ENCODE measurements at places on chromosomes 5 and 9.

DNA sequence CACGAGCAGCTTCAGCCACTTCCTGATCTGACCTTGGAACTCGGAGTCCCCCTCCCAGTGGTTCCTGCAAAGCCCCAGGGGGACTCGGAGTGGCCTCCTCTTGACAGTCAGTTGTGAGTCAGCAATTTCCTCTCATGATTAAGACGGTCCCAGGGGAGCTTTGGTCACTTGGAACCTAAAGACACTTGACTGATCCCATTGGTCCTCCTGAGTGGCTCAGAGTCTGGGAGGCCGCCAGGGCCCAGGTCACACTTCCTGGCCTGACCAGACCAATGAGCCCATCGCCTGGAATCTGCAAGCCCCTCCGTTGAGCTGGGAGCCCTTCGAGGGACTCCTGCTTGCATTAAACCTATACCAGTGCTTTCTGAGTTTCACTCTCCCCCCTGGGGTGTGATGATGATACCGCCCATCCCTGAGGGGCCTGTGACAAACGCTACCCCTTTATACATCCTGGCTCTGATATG lies 29.1 kb downstream of the TSPAN17 start:
- no peak for DNase-seq

DNA sequence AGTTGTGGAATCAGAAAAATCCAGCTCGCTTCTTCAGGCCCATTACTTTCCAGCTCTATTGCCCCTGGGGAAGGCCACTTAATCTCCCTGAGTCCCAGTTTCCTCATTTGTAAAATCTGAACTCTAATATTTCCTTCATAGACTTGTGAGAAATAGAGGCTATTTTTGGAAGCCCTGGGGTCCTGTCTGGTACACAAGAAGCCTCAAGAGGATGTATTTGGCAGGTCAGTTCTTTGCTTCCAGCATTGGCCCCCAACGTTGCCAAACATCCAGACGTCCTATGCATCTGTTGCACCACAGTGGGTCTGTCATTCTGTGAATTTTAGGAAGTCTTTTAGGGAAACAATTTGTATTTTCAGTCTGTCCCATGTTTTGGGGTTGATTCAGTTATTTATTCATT lies 525.9 kb downstream of the EBF1 start:
- no peak for DNase-seq

- DNase-seq = no peak
Measured at GRCh38 chr9:98801969-98802371, 5.5 kb upstream of the GALNT12 start.

DNA sequence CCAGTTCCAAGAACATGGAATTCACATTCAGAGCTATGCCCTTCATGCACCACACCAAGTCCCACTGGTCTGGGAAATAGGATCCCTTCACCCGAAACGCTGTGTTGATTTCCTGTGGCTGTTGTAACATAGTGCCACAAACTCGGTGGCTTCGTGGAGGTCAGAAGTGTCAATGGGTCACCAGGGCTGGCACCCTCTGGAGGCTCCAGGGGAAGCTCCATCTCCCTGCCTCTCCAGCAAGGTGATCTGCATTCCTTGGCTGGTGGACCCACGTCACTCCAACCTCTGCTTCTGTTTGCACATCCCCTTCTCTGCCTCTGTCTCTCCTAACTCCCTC lies 28.9 kb upstream of the ALDH1B1 start:
- DNase-seq = no peak

DNA sequence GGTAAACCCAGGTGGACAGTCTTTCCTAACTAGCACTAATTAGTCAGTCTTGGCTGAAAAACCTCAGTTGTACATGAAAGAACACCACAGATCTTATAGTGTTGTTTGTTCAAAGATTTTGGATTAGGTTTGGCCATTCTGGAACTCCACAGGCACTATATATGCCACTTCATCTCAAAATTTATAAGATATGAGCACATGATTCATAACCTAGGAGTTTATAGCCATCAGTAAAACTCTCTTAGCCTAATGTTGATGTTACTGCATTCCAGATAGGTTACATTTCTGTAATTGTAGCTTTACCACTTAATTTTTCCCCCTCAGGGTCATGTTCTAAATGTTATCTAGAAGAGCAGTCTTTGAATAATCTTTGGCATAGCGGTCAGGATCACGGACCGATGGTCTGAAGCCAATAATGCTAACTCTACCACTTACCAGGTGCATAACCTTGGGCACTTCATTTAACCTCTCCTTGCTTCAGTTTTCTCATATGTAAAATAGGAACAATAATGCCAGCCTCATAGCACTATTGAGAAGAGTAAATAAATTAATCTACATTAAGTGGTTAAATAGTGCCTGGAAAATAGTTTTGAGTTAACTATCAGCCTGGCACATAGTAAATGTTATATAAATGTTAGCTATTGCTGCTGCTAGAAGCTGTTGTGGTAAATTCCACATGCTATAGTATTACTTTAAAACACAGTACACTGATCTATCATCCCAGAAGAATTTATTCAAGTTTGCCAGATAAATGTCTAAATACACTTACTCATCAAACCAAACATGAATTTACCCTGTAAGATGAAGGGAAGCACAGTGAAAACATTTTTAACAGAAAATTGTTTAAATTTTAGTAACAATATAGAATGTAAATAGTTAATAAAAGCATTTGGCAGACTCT lies 743.9 kb downstream of the NR2F1-AS1 start:
- no peak for DNase-seq

DNA sequence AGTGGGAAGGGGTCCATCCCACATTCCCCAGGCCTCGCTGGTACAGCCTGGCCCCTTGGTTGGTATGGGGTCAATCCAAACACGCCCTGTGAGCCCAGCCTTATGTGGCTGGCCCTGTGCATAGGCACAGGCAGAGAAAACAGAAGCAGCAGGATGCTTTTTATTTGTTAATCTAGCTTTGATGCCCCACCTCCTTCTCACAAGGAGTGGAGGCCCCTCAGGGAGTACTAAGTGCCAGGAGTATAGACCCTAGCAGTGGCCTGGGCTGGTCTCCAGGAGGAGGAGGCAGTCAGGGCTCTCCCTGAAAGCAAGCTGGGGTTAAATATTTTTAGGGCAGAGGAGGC lies 14.6 kb upstream of the TCF7 start:
- no peak for DNase-seq

DNA sequence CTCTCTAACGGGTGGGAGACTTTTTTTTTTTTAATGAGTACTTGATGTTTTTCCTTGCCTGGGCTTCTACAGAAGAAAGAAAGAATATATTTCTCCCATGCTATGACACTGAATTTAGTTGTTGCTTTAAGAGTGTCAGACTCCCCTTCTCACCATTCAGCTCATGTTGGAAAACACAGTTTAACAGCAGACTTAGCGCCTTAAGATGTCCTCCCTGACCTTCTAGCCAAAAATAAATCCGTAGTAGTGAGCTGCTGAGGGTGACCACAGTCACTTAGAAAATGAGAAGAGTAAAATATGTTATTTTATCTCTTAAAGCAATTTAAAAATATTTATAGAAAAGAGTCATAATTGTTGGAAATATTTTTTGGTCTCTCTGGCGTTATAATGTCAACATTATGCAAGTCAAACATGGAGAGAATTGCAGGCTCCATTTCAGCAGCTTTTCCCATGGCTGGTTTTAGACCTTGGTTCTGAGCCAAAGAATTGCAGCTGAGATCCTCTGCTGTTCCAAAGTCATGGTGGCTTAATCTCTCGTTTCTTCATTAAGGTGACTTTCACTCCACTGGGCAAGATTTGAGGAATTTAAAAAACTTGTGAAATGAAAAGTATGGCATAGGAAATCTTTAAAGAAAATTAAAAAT lies 143.5 kb downstream of the GHR start:
- no peak for DNase-seq

- no peak for DNase-seq
Measured at GRCh38 chr5:91586232-91586631, 203.1 kb upstream of the ARRDC3 start.

- DNase-seq = no peak
Measured at GRCh38 chr9:129740666-129741464, 12.0 kb downstream of the PTGES start.

DNA sequence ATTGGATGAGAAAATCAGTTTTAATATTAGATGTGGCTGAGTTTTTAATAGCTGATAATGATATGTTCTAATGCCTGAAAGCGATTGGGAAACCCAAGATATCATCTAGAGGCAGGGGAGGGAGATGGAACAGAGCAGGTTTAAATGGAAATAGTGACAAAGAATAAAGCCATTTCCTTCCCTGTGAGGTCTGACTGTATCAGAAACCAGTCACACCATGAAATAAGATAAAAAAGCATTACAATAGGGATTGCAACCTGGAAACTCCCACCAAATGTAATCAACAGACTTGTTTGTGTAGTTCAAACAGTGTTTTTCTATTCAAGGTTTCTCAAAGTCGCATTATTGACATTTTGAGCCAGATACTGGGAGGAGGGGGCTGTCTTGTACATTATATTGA lies 110.1 kb upstream of the SMIM23 start:
- DNase-seq = no peak

- DNase-seq = no peak
Measured at GRCh38 chr5:3226196-3226920, 369.3 kb upstream of the IRX1 start.

- no peak for DNase-seq
Measured at GRCh38 chr9:77910194-77910621, 121.4 kb downstream of the GNAQ start.

GRCh38 chr5:168844016-168844921 lies 265.1 kb upstream of the PANK3 start:
- peak; percentile 22 for DNase-seq

- no peak for DNase-seq
Measured at GRCh38 chr5:158998793-158999325, 100.9 kb downstream of the EBF1 start.

DNA sequence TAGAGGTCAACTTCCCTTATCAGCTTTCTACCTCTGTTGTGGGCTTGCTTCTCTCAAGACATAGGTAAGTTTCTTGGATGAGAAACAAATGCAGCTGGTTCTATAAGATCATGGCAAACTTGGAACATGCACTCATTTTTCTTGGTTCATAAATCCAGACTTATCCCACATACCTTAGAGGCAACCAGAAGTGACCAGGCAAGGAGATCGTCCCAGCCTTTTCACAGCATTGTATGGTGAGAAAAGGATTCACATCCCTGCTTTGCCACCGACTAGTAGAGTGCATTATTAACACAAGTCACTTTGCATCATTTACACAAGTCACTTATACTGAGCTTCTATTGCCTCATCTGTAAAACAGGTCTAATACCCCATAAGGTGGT lies 35.4 kb downstream of the LHFPL2 start:
- DNase-seq = no peak

GRCh38 chr9:14749741-14750211 lies 27.2 kb upstream of the CER1 start:
- no peak for DNase-seq

- no peak for DNase-seq
Measured at GRCh38 chr5:97628807-97629206, 445.8 kb upstream of the RIOK2 start.

DNA sequence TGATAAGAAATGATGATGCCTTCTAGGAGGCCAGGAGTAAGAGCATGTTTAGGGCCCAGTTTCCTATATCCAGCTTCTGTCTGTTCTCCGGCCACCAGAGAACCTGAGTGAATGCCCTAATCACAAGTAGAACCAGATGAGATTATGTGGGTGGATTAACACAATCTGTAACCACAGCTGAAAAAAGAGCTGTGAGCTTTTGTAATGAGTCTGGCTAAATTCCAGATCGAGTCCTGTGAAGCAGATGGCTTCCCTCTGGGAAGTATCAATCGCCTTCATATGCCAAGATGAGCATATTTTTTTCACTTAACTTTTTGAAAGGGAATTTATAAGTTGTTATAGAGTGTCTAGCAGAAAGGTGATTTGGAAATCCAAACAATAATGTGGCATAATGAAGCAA lies 99.8 kb downstream of the NNT start:
- no peak for DNase-seq

DNA sequence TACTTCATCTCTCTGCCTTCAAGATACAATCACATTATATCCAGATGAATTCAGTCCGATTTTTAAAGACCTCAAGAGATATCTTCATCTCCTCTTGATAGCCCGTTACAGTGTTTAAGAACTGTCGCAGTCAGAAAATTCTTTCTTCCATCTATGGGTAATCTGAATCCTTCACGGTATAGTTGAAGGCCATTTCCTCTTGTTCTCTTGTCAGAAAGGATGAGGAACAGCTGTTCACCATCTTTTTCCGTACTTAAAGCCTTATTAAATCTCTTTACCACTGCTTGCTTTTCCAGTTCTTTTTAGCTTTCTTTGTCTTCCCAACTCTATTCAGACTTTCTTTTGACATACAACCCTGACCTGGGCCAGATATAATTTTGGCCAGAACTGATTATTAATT lies 121.8 kb downstream of the XRCC4 start:
- DNase-seq = no peak

DNA sequence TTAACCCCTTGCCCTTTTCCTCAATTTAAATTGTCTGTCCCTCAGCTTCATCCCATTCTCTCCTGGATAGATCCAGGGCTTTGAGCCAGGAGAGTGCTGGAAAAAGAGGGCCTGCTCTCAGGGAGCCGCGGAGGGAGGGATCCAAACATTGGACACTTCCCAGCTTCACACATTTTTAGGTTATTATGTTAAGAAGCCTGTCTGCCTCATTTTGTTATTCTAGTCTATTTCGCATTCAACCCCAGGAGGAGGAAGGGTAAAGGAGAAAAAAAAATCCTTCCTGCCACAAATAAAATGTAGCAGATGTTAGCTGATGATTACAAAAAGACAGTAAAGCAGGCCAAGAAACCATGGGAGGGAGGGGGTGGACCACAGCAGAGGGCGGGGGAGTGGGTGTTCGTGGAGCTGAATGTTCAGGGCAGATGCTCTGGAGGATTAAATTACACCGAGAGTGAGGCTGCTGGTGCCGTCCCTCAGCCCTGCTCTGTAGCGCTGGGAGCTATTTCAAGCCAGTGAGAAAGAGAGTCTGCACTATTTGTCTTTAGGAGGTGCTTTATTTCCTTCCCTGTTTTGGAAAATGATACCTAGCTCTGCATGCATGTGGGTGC lies 60.6 kb upstream of the ZFR start:
- DNase-seq = peak; percentile 34

GRCh38 chr5:103487218-103487617 lies 75.4 kb downstream of the NUDT12 start:
- DNase-seq = no peak

DNA sequence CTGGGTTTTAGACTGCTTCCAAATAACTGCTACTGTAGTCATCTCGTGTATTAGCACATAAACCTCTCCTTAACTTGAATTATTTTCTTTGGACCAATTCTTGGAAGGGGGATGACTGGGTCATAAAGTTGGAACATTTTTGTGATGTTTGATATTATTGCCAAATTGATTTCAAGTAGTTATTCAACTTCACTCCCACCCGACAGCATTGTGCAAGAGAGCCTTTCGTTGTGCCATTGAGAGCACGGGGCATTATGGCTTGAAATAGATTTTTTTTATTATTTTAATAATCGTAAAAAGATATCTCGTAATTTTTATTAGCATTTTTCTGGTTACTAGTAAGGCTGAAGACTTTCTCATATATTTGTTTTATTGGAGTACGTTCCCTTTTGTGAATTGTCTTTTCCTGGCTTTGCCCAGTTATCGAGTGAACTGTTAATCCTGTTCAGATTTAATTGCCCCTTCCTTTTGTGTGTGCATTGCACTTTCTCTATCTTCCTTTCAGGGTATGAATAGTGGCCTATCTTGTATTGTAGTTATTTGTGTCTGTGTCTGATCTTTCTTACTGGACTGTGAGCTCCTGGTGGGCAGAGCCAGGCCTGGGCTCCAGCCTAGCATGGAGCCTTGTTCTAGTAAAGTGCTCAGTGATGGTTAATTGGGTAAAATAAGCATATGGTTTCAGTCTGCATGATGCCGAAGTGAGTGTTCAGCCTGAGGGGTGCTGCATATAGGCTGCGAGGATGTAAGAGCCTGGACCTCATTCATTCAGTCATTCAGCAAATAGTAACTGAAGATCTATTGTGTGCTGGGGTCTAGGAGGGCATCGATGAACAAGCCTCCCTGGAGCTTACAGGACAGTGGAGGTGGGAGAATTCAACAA lies 93.5 kb upstream of the SHB start:
- no peak for DNase-seq
